ENCODE measurements at places on chromosomes 3 and 15.
A peak's percentile ranks its signal among the peaks of the same experiment; 100 is the strongest.

- DNase-seq: no peak
Measured at GRCh38 chr15:75702436-75702835, 10.2 kb downstream of the CSPG4 start.

DNA sequence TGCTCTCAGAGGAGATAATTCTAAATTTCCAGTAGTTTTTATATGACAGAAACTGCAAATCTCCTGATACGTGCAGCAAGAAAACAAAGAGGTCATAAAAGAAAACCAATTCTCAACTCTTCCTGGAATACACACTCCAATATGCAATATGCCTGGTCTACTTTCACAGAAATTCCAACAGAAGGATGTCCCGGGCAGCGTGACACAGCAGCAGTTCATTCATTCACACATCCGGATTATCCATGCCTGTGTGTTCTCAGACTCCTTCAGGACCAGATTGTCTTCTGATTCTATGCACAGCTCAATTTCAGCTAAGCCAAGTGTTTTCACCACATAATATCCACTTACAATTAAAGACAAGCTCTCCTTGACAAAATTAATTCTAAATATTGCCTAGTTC is 64.3 kb downstream of the FBN1 start:
- no peak for DNase-seq

DNA sequence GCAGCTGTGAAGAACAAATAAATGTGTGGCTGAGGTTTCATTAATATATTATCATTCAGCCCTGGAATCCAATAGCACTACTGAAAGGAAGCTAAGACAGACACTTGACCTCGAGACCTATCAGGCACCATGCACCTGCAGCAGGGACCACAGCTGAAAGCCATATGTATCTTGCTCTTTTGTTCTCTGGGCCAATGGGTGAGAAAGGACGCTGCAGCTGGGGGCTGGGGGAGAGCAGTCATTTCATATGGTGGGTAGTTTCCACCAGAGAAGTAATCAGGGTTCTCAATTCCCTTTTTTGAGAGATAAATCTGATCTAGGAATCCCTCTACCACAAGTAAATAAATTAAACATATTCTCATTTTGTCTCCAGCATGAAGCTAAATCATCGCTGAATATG is 225.6 kb upstream of the STRIT1 start:
- DNase-seq: no peak

- no peak for DNase-seq
Measured at GRCh38 chr3:128064962-128065361, 12.7 kb downstream of the SEC61A1 start.

GRCh38 chr3:6229778-6230410 is 631.0 kb upstream of the GRM7 start:
- no peak for DNase-seq

- no peak for DNase-seq
Measured at GRCh38 chr3:185215873-185216606, 37.8 kb downstream of the EHHADH start.

- DNase-seq: no peak
Measured at GRCh38 chr3:59772416-59773408, 722.9 kb upstream of the CFAP20DC start.

GRCh38 chr15:40081691-40082194 is 26.9 kb downstream of the BMF start:
- peak; percentile 70 for DNase-seq

- peak; percentile 80 for DNase-seq
Measured at GRCh38 chr3:58013973-58014649, 5.9 kb downstream of the FLNB start.

DNA sequence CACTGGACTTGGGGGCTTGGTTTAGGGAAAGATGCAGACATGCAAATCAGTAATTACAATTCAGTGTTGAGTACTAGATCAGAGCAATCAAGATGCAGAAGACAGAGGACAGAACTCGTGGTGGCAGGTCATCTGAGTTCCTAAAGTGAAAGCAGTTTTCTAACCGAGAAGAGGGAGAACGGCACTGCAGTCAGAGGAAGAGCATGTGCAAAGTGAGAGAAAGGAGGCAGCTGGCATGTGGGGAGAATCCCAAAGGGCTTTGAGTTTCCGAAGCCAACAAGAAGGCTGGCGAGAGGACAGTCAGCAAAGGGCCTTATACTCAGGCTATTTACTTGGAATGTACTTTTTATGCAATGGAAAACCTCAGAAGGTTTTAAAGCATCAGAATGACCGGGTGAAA is 87.0 kb downstream of the ANP32A start:
- peak; percentile 28 for DNase-seq

GRCh38 chr15:74240002-74240568 is 4.0 kb downstream of the CCDC33 start:
- peak; percentile 61 for DNase-seq

GRCh38 chr3:60698117-60698516 is 553.1 kb downstream of the FHIT start:
- DNase-seq: no peak

DNA sequence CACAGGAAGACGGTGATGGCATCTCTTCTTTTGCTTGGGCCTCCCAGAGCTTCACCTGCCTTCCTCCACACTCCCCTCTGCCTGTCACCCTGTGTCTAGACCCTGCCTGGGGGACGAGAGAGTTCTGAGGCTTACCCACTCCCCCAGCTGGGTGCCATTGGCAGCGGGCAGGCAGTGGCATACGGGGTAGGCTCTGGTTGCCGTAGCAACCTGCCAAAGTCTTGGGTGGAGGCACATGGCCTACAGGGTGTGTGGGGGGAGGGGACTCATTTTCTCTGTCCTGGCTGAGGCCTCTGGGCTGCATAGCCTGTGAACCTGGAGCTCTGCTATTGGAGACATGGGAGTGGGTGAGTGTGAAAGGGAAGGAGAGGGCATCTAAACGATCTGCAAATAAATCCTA is 4.4 kb downstream of the INSYN1 start:
- no peak for DNase-seq
